ENCODE measurements at places on chromosomes 6 and 20.
A peak's percentile ranks its signal among the peaks of the same experiment; 100 is the strongest.

DNA sequence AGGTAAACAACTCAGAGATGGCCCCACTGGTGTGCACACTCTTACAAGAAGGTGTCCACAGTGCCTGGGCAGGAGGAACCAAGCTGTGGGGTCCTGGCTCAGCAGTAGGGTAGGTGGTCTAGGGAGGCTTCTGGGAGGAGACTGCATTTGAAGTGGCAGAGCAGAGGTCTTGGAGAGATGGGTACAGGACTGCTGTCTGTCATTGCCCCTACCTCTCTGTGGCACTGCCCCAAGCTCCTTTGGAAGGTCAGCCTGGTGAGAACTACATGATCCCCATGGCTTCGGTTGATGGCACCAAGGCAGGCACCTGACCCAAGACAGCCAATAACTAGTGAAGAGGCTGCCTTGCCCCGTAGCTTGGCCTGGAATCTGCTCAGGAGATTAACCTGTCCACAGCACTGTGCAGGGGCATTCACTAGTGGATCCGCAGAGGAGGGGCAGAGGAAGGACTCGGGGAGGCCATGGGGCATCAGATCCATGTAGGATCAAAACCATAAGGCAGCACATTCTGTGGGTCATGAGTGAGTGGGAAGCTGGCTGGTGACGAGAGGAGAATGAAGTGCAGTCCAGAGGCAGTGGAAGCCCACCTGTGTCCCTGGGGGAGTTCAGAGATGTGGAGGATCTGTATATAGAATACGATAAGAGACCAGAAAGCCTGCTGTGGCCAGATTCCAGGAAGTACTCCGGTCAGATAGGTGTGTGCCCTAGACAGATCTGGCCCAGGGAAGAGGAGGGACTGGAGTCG is 162.0 kb downstream of the GRM4 start:
- no peak for DNase-seq

- no peak for DNase-seq
Observed at GRCh38 chr6:43855247-43855646, 85.2 kb downstream of the VEGFA start.

DNA sequence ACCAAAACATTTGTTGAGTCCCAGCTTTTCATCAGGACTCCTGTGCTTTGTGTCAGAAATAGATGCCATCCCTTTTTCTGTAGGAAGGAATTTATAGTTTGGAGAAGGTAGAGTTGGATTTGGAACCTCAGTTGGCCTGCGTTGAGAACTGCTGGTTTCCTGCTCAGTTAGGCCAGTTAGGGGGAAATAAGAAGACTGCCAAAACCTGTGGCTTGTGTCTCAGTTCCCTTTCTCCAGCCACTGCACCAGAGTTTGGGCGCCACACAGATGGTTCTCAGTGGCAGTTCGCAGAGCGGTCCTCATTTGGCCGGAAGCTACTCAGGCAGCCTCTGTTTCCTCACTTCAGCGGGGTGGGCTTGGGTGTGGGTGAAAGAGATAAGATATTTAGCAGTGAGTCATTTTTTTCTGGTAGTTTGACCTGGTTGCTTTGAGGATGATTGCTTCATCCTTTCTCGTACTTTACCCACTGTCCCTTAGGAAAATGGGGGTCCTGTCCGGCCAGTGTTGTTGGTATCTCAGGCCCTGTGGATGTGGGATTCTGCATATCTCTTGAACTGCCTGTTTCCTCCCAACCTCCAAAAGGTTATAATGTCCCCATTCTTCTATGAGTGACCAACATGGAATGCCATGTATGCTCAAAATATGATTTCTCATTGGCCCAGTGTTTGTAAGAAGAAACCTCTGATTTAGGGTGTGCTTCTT is 53.7 kb downstream of the JARID2 start:
- peak; percentile 72 for DNase-seq

DNA sequence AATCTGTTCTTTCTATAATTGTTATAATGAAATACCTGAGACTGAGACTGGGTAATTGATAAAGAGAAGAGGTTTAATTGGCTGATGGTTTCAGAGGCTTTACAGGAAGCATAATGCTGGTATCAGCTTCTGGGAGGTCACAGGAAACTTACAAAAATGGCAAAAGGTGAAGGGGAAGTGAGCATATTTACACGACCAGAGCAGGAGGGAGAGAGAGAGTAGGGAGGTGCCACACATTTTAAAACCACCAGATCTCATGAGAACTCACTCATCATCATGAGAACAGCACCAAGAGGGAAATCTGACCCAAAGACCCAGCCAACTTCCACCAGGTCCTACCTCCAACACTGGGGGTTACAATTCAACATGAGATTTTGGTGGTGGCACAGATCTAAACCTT is 2.6 kb upstream of the SIRPB1 start:
- DNase-seq: no peak

DNA sequence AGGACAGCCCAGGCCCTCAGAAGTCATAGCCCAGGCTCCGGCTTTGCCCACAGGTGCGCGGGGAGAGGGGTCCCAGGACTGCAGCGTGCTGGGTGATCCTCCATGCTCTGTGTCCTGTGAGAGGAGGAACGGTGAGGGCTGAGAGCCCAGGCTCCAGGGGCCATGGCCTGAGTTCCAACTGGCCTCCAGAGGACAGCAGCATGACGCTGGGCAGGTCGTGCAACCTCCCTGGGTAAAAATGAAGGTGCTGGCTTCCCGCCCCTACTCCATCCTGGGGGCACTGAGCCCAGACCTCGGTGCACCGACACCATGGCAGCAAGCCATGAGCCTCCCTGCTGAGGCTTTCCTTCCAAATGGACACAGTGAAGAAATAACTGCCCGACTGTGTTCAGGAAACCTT is 305.4 kb downstream of the TAF4 start:
- DNase-seq: no peak

DNA sequence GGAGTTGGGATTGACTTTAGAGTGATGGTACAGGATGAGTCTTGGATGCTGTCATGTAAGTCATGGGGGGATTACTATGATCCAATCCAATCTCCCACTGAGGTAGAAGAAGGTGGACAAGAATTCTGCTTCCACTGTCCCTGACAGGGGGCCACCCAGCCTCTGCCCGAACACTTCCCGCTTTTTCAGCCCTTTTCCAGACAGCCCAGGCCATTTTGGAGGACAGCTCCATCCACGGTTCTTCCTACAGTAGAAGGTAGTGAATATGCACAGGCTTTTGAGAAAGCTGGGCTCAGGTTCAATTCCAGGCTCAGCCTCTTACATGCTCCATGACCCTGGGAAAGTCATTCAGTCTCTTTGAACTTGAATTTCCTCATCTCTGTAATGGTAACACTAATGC is 31.0 kb downstream of the TRERF1 start:
- no peak for DNase-seq

GRCh38 chr6:93164781-93165180 is 254.6 kb downstream of the EPHA7 start:
- no peak for DNase-seq

- no peak for DNase-seq
Observed at GRCh38 chr20:6766433-6766832, 1.1 kb upstream of the BMP2 start.

DNA sequence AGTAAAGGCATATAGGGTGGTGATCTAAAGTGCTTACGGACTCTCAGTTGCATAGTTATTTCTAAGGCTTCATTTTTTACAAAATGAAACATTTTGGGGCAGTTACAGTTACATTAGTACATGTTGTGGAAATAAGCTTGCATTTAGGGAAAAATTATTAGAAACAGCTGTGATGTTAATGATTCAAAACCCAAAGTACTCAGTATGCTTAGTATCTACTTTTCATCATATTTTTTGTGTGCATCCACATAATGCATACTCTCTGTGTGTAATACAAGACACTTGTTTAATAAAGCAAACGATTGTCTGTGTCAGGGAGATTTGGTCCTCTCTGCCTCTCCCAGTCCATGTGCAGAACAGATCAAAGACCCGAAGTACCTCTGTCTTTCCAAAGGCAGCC is 11.4 kb upstream of the TBX18 start:
- DNase-seq: no peak

- no peak for DNase-seq
Observed at GRCh38 chr6:133595111-133595761, 293.7 kb upstream of the TCF21 start.

- peak; percentile 50 for DNase-seq
Observed at GRCh38 chr6:43171707-43172103, 636 bp downstream of the SRF start.

DNA sequence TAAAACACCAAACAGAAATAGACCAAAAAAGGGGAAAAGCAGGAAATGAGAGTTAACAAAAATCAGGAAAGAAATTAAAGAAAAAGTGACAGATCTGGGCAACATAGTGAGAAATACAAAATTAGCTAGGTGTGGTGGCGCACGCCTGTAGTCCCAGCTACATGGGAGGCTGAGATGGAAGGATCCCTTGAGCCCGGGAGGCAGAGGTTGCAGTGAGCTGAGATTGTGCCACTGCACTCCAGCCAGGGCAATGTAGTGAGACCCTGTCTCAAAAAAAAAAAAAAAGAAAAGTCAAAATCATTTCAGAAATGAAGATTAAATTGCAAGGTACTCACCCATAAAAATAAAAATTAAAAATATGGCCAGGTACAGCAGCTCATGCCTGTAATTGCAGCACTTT is 13.0 kb upstream of the GRM4 start:
- DNase-seq: no peak

- no peak for DNase-seq
Observed at GRCh38 chr6:137800762-137801161, 66.3 kb upstream of the TNFAIP3 start.

GRCh38 chr6:129314575-129314974 is 395.4 kb downstream of the ARHGAP18 start:
- DNase-seq: no peak

- DNase-seq: no peak
Observed at GRCh38 chr6:140921366-140922226, 1211.1 kb upstream of the GJE1 start.

All from stimulated activated naive CD8-positive, alpha-beta T cell treated with anti-CD3 and anti-CD28 coated beads, Interleukin-15, Interleukin-2, amounts not matched to agents 100 U/mL and 50 U/mL, for 24 hours (primary cell).